Lung (tissue), 17 donors: ENCODE measurements at places on chromosomes 6 and 20.

DNA sequence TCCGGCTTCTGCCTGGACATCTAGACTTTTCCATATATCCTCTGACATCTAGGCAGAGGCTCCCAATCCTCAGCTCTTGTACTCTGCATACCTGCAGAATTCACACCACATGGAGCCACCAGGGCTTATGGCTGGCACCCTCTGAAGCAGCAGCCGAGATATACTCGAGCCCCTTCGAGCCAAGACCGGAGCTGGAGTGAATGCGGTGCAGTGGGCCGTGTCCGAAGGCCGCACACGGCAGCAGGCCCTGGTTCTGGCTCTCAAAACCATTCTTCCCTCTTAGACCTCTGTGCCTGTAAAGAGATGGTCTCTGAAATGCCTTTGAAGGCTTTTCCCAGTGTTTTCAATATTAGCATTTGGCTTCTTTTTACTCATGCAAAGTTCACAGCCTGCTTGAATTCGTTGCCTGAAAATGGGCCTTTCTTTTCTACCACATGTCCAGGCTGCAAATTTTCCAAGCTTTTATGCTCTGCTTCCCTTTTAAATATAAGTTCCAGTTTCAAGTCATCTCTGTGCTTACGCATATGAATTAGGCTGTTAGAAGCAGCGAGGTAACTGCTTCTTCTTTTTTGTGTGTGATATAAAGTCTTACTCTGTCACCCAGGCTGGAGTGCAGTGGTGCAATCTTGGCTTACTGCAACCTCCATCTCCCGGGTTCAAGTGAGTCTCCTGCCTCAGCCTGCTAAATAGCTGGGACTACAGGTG is 3.8 kb upstream of the SIRPB1 start:
- no peak for DNase-seq

- DNase-seq = no peak
Measured at GRCh38 chr6:162491637-162492036, 235.9 kb downstream of the PRKN start.

- DNase-seq = no peak
Measured at GRCh38 chr20:36483209-36483918, 58.0 kb upstream of the MYL9 start.

GRCh38 chr6:7262746-7263518 is 50.1 kb downstream of the SSR1 start:
- DNase-seq = no peak

- no peak for DNase-seq
Measured at GRCh38 chr20:36119537-36119936, 35.0 kb upstream of the EPB41L1 start.

- DNase-seq = peak; percentile 81
Measured at GRCh38 chr6:26056583-26057350, 30.5 kb upstream of the HFE start.

- DNase-seq = no peak
Measured at GRCh38 chr6:169277619-169278018, 24.0 kb upstream of the THBS2 start.

- DNase-seq = peak; percentile 91
Measured at GRCh38 chr20:23637282-23638221, at the start of gene CST3. CST3 (minus strand) TSS chr20:23637955; CDS start chr20:23637862, 93 bp downstream.

DNA sequence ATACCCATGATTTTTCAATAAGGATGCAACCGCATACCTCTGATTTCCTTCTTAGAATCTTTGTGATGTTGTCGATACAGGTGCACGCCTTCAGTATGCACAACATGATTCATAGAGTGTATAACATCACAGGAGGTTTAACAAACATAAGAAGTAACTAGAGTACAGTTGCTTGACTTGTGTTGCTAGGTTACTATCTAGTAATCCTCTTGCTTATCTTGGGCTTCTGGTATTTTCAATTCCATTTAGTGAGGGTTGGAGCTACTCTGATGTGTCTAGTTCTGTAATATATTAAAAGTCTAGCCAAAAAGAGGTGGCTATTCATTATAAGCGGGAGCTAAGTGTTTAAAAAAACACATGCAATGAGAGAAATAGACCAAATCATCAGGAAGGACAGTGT is 85.5 kb upstream of the TENT5A start:
- DNase-seq = no peak

DNA sequence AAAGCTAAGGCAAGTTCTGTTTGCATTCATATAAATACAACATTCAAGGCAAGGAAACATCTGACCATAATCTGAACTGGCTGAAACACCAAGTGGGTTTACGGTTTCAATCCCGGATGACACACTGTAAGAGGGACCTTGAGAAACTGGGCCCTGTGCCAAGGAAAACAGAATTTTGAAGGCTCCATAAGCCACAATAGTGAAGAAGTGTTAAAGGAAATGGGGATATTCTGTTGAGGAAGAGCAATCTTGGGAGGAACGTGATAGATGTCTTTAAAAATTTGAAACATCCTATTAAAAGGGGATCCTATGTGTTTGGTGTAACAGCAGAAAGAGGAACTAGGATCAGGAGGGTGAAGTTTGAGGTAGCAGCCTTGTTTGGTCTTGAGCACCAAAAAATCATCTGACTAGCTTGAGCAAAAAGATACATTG is 82.4 kb upstream of the TAB2 start:
- DNase-seq = peak; percentile 40

DNA sequence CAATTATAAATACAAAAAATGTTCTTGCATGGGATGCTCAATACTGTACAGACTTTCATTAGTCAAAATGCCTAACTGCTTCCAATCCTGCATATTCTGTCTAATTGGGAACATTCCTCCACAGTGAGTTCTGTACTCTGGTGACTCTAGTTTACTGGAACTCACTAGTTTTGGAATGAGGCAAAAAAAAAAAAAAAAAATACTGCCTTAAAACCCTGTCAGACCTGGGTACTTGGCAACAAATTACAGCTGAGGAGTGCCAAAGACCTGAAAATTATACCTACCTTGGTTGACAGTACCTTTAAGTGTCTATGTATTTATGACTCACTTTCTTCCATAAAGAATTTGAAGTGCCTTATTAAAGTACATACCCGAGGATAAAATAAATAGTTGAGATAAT is 276.7 kb downstream of the FARS2 start:
- DNase-seq = no peak

- no peak for DNase-seq
Measured at GRCh38 chr6:20033697-20034407, 178.4 kb downstream of the MBOAT1 start.

DNA sequence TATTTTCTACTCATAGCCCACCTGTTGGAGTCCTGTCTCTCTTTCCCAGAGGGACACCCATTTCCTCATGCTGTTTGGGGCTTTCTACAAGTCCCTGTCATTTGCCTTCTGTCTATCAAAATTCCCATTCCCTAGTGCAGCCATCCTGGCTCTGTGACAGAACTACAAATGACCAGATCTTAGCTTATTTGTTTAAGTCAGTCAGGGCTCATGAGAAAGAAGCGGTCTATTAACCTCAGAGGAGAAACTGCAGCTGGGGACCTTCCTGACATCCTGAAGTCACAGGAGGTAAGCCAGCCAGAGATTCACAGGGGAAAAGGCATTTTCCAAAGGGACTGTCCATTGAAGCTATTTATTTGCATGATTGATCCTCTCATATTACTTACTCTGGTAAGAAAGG is 1.7 kb upstream of the COL9A1 start:
- no peak for DNase-seq

DNA sequence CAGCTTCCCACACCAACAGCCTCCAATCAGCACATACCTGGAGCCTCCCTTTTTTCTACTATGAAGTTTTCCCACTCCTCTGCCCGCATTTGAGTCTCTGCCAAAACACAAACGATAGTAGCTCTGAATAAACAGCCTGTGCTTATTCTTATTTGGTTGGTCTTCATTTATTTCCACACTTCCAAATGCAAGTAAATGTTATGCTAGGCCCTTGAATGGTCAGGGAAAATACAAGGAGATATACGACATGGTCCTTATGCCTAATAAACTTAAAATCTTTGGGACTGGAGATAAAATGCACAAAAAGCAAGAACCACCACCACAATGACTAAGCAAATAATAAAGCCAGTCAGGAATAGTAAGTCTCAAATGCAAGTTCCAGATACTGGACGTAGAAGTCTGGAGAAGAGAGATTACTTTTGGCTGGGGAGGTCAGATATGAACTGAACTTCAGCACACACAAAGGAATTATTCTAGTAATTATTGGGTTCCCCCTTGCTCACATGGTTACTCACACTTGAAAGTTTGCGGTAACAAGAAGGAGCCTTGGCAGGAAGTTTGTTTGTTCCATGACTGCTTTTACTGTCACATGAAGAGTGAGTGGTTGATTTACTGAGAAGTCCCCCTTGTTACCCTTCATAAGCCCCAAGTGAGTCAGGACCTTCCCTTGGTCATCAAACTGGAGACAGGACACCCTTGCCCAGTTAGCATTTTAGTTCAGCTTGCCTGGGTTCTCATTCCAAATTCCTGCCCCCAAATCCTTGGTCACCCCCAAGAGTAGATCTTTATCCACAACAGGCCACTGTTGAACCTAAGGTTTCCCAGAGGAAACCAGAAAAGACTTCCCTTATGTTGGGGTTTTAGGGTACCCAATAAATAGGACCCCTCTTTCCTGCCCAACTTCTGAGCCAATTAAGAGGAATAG is 511.2 kb upstream of the JARID2 start:
- DNase-seq = no peak

DNA sequence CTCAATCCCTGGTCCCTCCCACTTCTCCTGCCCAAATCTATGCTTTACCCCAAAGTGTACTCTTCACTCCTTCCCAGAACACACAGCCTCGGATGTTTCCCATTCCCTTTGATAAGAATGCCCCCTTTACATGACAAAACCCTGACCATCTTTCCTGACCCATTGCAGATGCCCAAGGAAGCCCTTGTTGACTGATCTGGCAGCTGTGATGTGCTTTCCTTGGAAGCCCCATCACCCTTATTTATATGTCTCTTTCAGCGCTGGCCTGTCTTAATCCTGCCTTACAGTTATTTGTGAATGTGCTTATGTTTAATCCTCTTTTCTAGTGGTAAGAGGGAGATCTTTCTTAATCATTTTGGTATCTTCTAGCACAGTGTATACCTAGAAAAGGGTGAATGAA is 523.1 kb downstream of the CD83 start:
- no peak for DNase-seq

GRCh38 chr6:127855542-127856159 is 45.2 kb downstream of the THEMIS start:
- peak; percentile 51 for DNase-seq

DNA sequence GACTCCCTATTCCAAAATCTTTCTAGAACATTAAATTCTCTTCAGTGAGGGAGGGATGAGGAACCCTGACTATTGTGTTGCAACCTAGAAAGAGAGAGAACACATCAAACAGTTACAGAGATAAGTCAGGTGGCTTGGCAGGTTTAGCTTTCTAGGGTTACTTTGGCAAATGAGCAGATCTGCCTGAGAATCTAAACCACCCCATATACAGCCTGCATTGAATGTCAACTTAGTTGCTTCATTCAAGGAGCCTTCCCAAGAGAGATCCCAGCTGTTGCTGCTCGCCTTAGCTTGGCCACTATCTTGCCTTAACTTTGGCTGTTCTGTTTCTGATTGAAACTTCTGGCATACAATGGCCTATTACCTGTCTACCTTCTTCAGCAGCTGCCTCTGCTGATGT is 74.7 kb upstream of the TCF21 start:
- peak; percentile 55 for DNase-seq

DNA sequence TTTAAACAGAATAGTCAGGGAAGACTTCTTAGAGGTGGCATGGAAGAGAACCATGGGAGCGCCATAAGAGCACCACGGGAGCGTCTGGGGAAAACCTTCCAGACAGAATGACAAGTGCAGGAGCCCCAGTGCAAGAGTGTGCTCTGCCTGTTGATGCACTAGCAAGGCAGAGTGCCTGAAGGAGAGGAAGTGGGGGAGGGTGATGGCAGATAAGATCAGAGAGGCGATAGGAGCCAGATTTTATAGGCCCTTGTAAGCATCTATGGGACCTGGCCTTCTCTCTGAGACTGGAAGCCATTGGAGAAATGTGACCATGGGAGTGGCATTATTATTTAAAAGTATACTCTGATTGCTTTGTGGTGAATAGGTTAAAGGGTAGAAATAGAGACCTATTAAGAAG is 13.1 kb downstream of the FUCA2 start:
- no peak for DNase-seq

GRCh38 chr20:10282979-10283456 is 64.4 kb downstream of the SNAP25 start:
- DNase-seq = no peak

- DNase-seq = peak; percentile 9
Measured at GRCh38 chr6:96923871-96924493, 546 bp upstream of the KLHL32 start.

GRCh38 chr20:62056377-62056776 is 9.3 kb downstream of the TAF4 start:
- DNase-seq = no peak

- peak; percentile 24 for DNase-seq
Measured at GRCh38 chr20:11076434-11077105, 402.8 kb upstream of the JAG1 start.

GRCh38 chr6:34924831-34925625 is 36.0 kb downstream of the ANKS1A start:
- DNase-seq = no peak

DNA sequence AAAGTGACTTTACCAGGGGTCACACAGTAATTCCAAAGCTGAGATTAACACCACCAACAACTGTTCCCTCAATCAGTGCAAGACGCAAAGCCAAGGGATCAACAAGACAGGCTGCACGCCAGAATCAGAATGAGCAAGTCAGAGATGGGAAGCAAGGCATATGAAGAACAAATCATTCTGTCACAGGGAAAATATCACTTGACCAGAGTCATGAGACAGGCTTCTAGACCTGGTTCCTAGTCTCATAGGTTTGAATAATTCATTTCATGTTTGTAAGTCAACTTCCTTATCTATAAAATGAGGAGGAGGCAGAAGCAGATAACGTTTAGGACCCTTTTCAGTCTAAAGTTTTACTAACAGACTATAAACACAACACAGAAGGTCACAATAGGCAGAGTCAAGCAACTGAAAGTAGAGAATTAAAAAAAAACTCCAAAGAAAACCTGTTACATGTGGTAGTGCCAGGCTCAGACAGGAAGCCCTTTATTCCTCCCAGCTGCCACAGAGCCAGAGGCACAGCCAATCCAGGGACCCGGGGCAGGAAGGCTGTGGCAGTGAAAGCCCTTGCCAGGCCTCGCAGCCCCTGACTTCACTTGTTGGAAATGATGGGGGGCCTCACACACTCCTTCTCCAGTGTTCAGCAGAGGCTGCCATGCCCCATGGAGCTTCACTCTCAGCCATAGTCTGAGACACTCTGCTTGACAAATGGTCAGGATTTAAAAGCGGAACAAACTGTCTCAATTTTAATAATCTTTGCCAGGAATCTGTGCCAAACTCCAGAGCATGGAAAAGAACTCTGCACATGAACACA is 29.2 kb upstream of the DST start:
- DNase-seq = peak; percentile 90
